T-helper 17 cell (primary cell): ENCODE measurements at places on chromosomes 6 and 20.

DNA sequence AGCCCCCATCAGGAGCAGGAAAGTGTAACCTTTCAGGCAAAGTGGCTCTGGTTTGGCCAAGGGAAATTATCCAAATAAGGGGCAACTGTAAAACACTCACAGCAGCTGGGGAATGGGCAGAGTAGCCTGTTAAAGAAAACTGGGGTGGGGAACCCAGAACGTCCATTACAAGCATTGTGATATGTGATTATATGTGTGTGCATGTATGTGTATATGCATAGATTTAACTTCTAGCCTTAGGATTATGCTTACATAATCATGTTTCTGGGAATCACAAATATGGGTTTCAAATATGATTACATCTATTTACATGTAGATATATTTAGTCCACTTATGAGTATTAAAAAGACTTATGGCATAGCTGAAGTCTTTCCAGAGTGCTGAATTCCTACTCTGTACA lies 278.1 kb upstream of the JAG1 start:
- no peak for DNase-seq

GRCh38 chr6:109874086-109874485 lies 104.0 kb upstream of the GPR6 start:
- DNase-seq: no peak

DNA sequence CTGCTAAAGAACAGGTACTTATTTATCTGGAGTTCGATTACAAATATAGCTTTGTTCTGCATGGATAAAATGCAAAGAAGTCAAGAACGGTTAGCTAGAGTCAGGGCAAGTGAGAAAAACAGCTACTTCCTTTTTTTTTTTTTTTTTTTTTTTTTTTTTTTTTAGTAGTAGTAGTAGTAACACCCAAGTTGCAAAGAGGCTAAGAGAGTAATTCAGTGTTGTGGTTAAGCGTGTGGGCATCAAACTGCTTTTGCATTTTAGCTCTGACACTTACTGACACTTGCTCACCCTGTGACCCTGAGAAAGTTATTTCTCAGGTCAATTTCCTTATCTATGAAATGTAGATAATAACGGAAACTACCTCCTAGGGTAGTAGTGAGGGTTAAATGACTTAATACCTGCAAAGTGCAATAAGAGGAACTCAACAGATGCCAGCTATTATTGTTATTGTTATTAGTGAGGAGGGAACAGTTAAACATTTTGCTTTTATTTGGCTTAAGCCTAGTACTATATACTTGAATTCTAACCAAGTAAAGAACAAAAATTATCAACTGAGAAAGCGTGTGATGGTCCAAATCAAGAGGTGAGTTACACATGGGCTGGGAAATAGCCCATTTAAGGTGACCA lies 86.7 kb upstream of the BACH2 start:
- DNase-seq: no peak

GRCh38 chr6:136549300-136550044 lies 750 bp downstream of the MAP7 start:
- DNase-seq: no peak

DNA sequence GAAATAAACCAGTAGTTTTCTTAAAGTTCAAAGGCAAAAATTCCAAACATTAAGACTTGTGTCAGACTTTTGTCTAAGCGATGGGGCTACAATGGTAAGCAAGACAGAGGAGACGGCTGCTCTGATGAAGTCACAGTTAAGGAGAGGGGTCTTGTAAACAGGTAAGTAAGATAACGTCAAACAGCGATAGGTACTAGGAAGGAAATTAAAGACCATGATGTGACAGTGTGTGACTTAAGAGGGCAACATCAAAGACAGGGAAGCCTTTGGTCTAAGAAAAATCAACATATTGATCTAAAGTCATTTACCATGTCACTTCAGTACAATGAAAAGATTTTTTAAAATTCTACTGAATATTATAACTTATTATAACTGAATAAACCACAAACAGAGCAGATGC lies 23.1 kb downstream of the NUDT3 start:
- no peak for DNase-seq

DNA sequence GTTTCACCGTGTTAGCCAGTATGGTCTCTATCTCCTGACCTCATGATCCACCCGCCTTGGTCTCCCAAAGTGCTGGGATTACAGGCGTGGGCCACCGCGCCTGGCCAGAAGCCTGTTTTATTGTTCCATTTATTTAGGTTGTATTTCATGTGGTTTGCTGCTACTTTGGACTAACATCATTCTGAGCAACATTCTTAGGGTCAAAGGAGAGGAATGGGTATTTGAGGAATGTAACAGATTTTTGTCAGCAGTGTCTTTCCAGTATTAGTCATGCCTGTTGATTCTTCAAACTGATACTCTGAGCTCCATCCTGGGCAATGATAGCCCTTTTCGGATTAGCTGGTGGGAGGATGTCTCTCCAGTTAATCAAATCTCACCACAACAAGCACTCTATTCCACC lies 213.0 kb upstream of the CITED2 start:
- DNase-seq: no peak

GRCh38 chr20:8161264-8162071 lies 29.4 kb downstream of the PLCB1 start:
- DNase-seq: no peak

DNA sequence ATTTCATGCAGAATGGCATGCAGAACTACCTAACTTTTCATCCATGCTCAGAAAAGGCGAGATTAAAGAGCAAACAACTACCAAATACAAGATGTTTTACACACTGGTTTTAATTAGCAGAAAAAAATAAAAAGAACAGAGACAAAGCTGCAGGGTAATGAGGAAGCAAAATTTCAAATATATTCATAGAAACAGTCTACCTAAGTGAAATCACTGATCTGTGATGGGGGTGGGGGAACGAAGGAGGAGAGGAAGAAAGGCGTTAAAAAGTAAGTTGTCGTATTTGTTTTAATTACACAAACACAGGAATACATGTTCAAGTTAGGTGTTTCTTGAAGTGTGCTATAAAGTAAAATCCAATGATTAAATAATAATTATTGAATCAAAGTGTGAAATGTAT lies 42.1 kb downstream of the MAP3K7 start:
- no peak for DNase-seq

- no peak for DNase-seq
Measured at GRCh38 chr6:150659046-150659763, 59.5 kb downstream of the PLEKHG1 start.

GRCh38 chr6:148720897-148721296 lies 25.9 kb upstream of the UST start:
- DNase-seq: no peak

- DNase-seq: no peak
Measured at GRCh38 chr6:63706630-63707029, 71.0 kb downstream of the PHF3 start.

DNA sequence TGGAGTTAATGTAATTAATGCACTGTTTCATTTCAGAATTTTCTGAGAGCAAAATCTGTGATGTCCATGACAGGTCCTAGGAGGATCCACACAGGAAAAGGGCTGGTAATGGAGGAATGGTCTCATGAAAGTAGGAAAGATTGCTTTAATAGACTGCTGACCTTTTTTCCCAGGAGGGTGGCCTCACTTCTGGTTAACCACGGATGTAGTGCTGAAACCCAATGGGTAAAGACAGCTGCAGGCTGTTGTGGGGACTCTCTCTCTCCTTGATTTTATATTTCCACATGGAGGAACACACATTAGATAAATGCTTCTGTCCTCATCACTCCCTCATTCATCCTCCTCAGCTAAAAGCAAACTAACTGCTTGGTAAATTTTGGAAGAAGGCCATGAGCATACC lies 23.6 kb upstream of the RIPOR2 start:
- no peak for DNase-seq

DNA sequence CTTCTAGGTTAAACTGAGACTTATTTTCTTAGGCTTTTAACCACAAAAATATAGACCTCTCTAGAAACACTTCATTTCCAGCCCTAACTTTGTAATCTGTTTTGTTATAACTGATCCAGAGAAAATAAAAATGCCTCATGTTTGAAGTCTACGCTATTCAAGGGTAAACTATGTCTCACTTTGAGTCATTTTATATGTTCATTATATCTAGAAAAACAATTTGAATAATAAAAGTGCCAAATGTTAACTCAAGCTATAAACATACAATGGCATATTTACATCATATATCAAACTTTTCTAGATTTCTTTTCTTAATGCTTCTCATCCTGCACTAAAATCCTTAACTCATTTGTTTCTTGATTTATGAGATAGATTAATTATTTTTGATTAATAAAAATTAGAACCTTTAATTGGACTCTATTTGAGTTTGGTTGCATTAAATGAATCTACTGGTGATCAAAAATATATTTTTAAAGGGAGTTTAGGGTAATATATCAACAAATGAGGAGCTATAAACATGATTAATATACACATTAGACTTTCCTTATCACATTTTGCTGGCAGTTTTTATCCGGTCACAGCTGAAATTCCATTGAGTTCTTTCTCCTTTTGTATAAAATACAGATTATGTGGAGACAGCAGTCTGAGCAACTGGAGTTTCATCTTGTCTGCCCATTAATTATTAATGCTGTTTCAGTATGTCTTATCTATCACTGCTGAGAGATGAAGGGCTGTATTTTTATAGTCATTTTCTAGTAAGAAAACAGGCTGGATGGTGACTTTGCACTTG lies 246.5 kb downstream of the TBX18 start:
- DNase-seq: no peak
